ENCODE measurements at places on chromosomes 1 and 21.

- peak; percentile 31 for DNase-seq
Observed at GRCh38 chr1:22420455-22421053, 31.1 kb upstream of the ZBTB40 start.

- no peak for DNase-seq
Observed at GRCh38 chr1:192002063-192002462, 156.2 kb upstream of the RGS18 start.

- DNase-seq: no peak
Observed at GRCh38 chr1:19704247-19705113, 39.8 kb downstream of the HTR6 start.

DNA sequence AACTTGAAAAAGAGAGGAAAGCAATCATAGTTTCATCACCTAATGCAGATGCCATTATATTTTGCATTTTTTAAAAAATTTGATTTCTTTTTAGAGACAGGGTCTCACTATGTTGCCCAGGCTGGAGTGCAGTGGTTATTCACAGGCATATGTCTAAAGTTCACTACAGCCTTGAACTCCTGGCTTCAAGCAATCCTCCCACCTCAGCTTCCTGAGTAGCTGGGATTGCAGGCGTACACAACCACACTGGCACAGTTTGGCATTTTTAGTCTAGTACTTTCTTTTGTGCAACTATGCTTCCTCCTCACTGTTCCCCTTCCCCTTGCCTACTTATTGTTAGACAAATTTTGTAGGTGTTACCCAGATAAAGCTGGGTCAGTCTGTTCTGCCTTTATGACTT is 18.0 kb downstream of the RHOU start:
- no peak for DNase-seq

- DNase-seq: no peak
Observed at GRCh38 chr1:67682659-67683197, 2.3 kb upstream of the GADD45A start.

- DNase-seq: no peak
Observed at GRCh38 chr1:113872219-113872935, 865 bp upstream of the PTPN22 start.

DNA sequence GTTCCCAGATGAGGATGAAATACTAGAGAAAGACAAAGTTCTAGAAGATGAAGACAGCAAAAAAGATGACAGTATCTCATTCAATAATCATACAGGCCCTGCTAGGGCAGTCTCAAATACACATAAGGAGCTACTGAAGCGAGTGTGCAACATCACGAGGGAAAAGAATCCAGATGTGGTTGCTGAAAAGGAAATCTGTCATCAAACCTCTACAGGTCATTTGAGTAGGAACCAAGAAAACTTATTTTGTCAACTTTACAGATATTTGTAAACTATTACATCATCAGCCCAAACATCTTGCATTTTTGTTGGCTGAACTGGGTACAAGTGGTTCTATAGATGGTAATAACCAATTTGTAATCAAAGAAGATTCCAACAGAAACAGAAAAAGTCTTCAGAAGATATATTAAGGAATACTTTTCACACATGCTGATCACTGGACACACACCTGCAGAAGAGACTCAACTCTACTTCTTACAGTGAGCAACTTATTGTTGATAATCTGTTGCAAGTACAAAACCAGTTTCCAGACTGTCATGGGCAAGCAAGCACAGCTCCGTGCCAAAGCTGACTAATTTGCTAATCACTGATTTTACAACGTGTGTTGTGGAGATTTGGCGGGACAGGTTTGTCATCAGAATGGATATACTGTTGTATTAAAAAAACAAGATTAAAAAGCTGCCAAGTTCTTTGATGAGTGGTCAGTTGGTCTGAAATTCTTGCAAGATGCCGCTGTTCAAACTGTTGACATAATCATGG is 42.1 kb downstream of the TRIM33 start:
- DNase-seq: no peak

DNA sequence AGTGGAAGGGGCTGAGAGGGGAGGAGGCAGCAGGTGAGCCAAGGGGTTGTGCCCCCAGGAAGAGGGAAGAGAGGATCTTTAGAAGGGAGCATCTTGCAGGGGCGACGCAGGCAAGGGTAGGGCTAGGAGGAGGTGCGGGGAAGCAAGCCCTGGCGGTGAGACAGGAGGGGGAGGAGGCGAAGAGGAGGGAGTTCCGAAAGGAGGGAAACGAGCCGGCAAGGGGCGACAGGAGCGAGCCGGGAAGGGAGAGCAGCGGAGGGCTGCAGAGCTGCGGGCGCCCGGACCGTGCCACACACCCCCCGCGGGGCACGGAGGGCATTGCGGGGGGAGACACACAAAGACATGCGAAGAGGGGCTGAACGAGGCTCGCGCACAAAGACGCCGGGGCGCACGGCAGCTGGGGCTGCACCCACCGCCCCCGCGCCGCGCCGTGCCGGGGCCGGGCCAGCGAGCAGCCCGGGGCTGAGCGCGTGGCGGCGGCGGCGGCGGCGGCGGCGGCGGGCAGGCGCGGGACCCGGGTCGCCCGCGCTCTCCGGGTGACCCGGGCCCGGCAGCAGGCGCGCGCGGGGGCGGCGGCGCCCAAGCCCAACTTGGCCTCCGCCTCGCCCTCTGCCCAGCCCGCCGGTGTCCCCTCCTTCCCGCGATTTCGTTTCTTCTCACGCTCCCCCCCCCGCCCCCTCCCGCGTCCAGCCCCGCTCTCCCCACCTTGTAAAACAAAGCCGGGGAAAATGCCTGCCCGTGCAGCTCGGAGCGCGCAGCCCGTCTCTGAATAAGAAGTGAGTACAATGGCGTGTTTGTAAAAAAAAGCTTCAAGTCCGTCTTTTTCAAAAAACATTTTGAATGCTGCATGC is at the start of gene KCNK2:
Gene KCNK2 (plus strand): TSS at position 206 of the 851 bp plus-strand sequence. CDS start 649 bp downstream, outside the sequence.
- DNase-seq: no peak

GRCh38 chr1:167152192-167152876 is 58.5 kb downstream of the STYXL2 start:
- DNase-seq: no peak

DNA sequence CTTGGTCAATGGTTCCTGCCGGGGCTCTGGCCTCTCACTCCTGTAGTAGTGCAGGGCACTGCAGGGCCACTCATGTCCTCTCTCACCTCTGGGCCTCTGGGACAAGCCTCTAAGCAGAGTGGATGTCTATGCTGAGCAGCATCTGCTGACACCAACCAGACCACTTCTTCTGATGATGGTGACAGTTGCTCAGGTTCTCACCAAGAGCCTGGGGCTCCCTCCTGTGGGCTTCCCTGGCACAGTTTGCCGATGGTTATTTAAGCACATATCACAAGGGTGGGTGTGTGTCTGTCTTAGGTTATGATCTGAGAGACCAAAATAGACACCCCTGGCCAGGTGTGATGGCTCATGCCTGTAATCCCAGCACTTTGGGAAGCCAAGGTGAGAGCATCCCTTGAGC is 17.4 kb upstream of the GPR137B start:
- no peak for DNase-seq

DNA sequence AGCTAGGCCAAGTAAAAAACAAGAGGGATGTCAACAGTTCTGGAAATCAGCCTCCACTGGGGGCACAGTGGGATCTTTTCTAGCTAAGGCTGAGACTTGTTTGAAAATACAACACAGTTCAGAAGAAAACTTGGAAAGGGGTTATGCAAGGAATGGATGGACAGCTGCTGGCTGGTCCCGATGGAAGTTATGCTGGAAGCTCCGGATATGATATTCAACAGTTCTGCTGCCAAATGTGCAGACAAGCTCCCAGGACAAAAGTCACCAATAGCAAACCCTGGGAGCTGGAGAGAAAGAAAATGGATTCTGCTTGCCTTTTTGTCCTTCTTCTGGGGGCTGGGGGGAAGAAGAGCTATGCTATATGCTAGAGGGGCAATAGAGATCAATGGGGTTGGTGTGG is 14.3 kb downstream of the LMX1A start:
- DNase-seq: no peak

GRCh38 chr1:229240532-229240931 is 30.4 kb upstream of the RAB4A start:
- DNase-seq: no peak

- DNase-seq: no peak
Observed at GRCh38 chr1:6465461-6466005, 440 bp downstream of the TNFRSF25 start.

- DNase-seq: no peak
Observed at GRCh38 chr1:48017716-48018115, 20.5 kb upstream of the TRABD2B start.

DNA sequence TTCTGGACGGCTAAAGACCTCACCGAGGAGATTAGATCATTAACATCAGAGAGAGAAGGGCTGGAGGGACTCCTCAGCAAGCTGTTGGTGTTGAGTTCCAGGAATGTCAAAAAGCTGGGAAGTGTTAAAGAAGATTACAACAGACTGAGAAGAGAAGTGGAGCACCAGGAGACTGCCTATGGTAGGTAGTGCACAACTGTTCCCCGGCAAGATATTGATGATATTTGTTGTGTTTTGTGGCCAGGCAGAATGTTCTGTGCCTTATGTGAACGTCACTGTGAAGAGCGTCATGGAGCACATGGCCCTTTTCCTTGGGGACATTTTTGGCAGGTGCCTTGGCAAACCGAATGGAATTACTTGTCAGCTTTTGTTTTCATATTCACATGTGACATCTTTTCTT is 191.7 kb downstream of the DISC1 start:
- DNase-seq: no peak

DNA sequence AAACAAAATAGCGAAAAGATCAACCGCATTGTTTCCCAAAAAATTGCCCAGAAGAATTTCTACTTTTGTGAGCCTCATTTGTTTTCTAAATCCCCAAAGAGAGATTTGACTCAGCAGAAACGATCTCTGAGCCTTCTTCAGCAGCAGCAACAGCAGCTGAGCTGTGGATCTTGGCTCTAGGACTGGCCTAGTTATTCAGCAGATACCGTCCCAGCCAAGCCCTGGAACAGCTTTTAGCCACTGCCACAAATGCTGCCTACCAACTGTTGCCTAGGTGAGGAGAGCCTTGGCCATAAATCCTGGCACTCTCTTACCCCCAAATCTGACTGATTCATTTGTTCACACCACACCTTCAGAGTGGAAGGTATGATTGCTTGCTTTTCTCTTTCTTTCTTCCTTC is 320.1 kb downstream of the TGFB2 start:
- no peak for DNase-seq

GRCh38 chr21:46552274-46552673 is 52.6 kb downstream of the S100B start:
- no peak for DNase-seq

Data from stimulated activated CD4-positive, alpha-beta T cell treated with anti-CD3 and anti-CD28 coated beads, TNF-alpha, amount 100 ng/mL, for 48 hours (primary cell).